ENCODE measurements at places on chromosomes 5 and 9. TPM values are rescaled to one million over a fixed set of nuclear protein-coding genes. Genes with fewer than 3 reads are reported as not detected.

DNA sequence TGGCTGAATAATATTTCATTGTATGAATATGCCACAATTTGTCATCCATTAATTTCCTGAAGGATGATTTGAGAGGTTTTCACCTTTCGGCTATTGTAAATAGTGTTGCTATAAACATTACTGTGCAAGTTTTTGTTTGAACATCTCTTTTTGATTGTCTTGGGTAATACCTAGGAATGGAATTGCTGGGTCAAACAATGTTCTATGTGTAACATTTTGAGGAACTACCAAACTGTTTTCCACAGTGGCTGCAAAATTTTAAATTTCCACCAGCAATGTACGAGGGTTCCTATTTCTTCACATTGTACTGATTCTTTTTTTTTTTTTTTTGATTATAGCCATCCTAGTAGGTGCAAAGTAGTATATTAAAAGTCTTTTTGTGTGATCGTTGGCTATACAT is 63.8 kb upstream of the ANKH start:
- no peaks in the 10 kb centered on the region for H3K36me3 ChIP-seq
- H3K4me3 ChIP-seq: no peak overlapping the region
- no peaks in the 10 kb centered on the region for H3K27me3 ChIP-seq
- no peak overlapping the region for H3K27ac ChIP-seq

GRCh38 chr5:178385496-178385890 is 152.9 kb upstream of the PHYKPL start:
- H3K36me3 ChIP-seq: no peaks in the 10 kb centered on the region
- no peak overlapping the region for H3K4me3 ChIP-seq
- no peaks in the 10 kb centered on the region for H3K4me1 ChIP-seq
- H3K27ac ChIP-seq: no peak overlapping the region

Gene NOL8
- total RNA-seq: 41.6 TPM

DNA sequence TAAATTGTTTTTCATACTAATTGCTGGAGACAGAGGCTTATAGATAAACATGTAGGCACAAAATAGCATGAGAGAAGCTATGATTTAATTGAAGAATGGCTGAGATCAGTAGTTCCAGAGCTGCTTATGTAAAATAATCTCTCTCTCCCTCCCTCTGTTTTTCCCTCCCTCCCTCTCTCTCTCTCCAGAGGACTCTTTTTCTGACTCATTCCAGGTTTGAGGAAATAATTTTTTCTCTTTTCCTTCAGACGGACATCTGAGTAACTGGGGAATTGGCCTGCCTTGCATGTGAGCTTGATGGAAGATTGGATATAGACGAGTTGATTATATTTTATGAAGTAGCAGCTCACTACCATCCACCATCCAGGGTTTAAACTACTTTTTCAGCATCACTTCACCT is 35.5 kb downstream of the KCTD16 start:
- no peak overlapping the region for H3K4me3 ChIP-seq
- no peaks in the 10 kb centered on the region for H3K36me3 ChIP-seq
- H3K4me1 ChIP-seq: peaks cover 9% of the 10 kb centered on the region
- H3K27ac ChIP-seq: no peak overlapping the region
- H3K27me3 ChIP-seq: no peaks in the 10 kb centered on the region

- no peak for DNase-seq
- no peak overlapping the region for H3K27ac ChIP-seq
- H3K4me3 ChIP-seq: no peak overlapping the region
- no peaks in the 10 kb centered on the region for H3K27me3 ChIP-seq
- no peaks in the 10 kb centered on the region for H3K36me3 ChIP-seq
- no peaks in the 10 kb centered on the region for H3K4me1 ChIP-seq
Observed at GRCh38 chr9:107409581-107410389, 79.8 kb downstream of the KLF4 start.

Gene BHMT
- not detected for total RNA-seq

GRCh38 chr9:124457887-124458431 is 7.7 kb downstream of the ADGRD2 start:
- H3K4me1 ChIP-seq: no peaks in the 10 kb centered on the region
- H3K27ac ChIP-seq: no peak overlapping the region
- no peaks in the 10 kb centered on the region for H3K36me3 ChIP-seq
